ENCODE measurements at places on chromosomes 12 and 14. TPM values are rescaled to one million over a fixed set of nuclear protein-coding genes. Genes with fewer than 3 reads are reported as not detected.
A peak's percentile ranks its signal among the peaks of the same experiment; 100 is the strongest.

PLEKHD1 gene
- total RNA-seq: 0.14 TPM

DNA sequence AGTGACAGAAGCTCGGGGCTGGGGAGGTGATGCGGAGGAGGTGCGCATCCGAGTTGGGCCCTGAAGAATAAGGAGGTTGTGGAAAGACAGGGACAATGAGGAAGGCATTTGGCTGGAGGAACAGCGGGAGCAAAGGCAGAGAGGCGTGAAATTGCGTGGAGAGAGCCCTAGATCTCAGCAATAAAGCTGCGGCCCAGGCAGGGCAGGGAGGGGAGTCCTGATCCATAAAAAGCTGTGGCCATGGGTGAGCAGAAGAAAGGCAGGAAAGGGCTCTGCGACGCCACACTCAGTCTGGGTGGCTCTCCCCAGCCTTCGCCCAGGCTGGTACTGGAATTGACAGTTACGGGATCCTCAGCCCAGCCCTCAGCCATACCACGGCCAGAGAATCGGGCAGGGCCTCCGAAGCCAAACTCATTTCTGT is 2.2 kb downstream of the FIGNL2 start:
- no peak for DNase-seq

DNA sequence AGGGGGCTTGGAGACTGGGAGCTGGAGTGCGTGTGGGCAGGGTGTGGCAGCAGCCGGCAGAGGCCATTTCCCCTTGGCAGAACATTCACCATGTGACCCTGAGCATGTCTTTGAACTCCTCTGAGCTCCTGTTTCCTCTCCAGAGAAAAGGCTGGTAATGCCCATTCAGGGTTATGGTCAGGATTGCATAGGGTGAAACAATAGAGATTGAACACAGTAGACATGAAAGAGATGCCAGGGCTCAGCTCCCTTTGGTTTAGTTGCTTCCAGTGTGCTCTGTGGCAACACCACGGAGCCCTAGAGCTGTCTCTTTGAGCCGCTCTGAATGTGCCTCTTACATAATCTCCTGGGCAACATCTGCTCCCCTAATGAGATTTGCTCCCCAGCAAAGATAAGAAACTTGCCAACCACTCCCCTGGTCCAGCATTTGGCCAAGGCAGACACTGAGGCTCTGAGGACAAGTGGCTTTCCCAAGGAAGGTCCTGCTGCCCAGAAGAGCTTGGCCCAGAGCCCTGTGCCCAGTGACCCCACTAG is 4.6 kb downstream of the IFI27 start:
- DNase-seq: no peak

DNA sequence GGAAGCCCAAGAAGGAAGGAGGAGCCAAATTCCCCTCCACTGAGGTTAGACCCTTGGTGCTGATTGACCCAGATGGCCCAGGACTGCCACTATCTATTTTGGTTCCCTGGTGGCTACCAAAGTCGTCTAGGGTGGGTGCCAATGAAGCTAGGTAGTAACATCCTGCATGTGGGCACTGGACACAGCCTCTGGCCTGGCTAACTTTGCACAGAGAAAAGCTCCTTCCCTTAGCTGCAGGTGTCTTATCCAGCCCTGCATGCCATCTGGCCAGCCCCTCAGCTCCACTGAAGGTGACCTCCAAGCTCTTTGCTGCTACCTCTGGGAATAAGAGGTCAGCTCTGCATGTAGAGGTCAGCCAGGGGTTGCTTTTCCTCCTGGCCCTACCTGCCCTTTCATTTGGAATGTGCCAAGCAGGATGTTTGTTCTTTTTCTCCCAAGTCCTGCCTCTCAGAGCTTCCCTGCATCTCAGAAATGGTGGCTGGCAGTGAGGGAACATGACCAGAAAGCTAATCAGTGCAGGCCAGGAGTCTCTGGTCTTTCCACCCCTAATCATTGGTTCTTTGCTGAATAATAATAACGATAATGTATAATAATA is 34.0 kb downstream of the JDP2 start:
- no peak for DNase-seq

PELI2 gene
- 16.2 TPM for total RNA-seq

- DNase-seq: no peak
These were observed 12.9 kb downstream of the C14orf93 start for GRCh38 chr14:22996768-22997654.

GRCh38 chr14:65169351-65169750 is 67.0 kb upstream of the MAX start:
- no peak for DNase-seq

DNA sequence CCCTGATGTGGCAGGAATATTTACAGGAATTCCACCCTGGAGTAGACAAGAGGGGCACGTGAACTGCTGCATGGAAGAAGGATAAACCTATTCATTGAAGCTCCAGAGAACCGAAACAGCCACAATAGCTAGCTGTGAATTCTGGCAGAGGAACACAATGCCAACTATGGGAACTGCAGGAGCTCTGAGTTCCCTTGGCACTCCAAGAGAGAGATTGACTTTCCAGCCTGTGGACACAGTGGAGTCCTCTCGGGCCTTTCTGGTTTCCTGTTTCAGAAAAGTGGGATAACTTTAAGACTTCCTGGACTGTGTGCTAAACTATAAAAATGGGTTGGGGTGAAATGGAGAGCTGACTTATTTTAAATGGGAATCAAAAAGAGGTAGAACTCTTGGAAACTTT is 11.9 kb downstream of the CACNA2D4 start:
- no peak for DNase-seq

- no peak for DNase-seq
These were observed 5.6 kb upstream of the FAM234B start for GRCh38 chr12:13038491-13039161.

PCED1B gene
- total RNA-seq: 0.47 TPM

DNA sequence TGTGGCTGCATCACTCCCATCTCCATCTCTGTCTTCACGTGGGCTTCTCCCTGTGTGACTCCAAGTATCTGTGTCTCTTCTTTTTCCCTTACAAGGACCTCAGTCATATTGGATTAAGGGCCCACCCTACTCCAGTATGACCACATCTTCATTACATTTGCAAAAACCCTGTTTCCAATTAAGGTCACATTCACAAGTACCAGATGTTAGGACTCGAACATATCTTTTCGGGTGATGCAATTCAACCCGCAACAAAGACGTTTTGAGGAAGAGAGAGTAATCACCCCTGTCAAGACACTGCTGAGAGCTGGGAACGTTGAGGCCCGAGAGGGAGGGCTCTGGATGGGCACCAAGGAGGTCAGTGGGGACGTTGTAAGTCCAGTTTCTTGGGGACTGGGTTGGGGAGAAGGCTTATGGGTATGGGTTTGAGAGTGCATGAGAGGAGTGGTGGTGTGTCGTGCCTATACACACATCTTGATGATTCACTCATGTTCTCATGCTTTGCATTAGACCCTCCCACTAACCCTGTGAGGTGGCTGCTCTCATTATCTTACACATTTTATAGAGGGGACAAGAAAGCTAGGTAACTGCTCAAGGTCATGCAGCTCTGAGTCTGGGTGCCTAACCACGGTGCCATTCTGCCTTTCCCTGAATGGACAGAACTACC is 12.1 kb upstream of the IFI27 start:
- DNase-seq: no peak

GAPDH gene
- 3,984 TPM for total RNA-seq

ADAMTS20 gene
- 2.0 TPM for total RNA-seq

TSPAN8 gene
- not detected for total RNA-seq

DNA sequence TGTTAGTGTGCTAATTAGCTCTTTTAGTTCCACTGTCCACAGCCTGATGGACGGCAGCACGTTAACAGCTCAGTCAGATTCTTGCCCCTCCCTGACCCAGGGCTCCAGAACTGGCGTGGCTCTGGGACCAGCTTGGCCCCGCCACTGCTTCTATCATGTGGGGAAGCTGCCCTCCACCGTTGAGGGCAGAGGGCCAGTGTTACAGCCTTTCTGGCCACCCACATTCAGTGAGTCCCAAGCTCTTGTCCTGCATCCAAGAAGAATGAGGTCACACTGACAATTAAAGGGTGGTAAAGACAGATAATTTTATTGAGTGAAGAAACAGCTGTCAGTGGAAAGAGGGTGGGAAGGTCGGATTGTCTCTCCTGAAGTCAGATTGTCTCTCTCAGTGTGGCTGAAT is 36.9 kb downstream of the BCL2L14 start:
- no peak for DNase-seq

DNA sequence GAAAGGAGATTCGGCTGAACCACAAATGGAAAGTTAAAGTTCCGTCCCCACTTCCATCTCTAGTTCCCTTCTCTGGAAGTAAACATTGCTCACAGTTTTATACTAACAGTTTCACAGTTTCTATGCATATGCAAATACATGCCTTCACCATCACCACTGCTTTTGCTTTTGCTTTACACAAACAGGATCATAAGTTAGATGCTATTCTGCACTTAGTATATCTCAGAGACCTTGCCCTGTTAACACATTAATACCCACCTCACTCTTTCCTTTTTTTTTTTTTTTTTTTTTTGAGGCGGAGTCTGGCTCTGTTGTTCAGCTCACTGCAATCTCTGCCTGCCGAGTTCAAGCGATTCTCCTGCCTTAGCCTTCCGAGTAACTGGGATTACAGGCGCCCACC is 890 bp downstream of the TEP1 start:
- no peak for DNase-seq

GRCh38 chr14:102403028-102403427 is 40.3 kb downstream of the TECPR2 start:
- DNase-seq: no peak

CLEC2A gene
- not detected for total RNA-seq

DNA sequence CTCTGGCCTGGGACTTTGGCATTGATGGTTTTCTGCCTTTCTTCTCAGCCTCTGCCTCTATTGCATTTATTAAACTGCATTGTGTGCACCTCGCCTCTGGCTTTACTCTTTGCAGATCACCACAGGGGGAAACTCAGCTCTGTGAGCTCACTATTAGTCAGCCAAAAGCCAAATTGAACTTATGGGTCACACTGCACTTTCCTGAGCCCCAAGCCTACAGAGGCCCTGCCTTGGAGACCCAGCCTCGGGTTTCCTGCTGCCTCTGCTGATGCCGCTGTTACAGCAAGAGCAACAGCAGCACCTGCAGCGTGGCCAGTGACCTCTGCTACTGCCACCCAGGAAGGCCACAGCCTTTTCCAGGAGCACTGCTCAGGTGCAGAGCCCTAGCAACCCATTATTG is 122.5 kb downstream of the DAD1 start:
- no peak for DNase-seq

DNA sequence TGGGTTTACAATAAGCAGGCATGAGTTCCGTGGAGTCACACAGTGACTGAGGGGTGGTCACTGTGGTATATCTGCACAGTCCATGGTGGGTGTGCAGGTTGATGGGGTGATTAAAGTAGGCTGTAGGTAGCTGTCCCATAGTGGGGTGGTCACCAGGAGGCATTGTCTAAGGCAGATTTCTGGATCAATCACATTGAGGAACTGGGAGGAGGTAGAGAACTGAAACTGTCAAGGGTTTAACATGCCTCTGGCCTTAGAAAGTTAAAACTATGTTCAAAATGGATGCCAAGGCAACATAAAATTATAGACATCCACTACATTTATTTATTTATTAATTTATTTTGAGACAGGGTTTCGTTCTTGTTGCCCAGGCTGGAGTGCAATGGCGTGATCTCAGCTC is 8.3 kb downstream of the ADCK1 start:
- no peak for DNase-seq

GRCh38 chr12:2383325-2384028 is 330.7 kb downstream of the CACNA1C start:
- DNase-seq: no peak

DNA sequence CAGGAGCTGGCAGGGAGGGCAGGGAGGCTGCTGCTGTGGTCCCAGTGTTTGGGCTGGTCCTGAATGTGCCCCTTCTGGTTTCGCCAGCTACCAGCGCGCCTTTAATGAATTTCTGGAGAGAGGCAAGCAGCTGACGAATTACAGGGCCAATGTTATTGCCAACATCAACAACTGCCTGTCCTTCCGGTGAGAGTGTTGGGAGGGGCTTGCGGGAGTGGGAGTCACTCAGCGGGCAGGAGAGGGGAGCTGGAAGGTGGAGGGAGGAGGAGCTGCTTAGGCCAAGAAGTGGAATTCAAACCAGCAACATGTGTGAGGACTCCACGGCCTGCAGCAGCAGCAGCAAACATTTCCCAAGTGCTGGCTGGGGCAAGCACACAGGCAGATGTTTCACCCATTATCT is 7.7 kb downstream of the TNFAIP2 start:
- DNase-seq: no peak

- no peak for DNase-seq
These were observed 158.4 kb upstream of the RASSF8 start for GRCh38 chr12:25800101-25800500.

DNA sequence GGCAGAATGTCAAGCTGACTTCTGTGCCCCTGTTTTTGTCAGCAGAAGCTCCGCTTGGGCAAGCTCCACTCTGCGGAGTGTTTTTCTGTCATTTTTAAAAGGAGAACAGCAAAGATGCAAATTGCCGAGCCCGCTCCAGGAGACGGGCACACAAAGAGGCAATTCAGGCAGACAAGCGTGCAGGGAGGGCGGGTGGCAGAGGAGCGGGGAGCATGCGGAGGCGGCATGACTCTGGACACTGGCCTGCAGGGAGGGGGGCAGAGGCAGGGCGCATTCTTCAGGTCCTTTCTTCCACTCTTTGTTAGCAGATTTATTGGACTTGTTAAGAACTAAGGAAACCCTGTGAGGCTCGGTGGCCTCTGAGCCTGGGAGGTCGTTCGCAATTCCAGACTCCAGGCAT is 187.3 kb upstream of the RMST start:
- peak; percentile 72 for DNase-seq

DNA sequence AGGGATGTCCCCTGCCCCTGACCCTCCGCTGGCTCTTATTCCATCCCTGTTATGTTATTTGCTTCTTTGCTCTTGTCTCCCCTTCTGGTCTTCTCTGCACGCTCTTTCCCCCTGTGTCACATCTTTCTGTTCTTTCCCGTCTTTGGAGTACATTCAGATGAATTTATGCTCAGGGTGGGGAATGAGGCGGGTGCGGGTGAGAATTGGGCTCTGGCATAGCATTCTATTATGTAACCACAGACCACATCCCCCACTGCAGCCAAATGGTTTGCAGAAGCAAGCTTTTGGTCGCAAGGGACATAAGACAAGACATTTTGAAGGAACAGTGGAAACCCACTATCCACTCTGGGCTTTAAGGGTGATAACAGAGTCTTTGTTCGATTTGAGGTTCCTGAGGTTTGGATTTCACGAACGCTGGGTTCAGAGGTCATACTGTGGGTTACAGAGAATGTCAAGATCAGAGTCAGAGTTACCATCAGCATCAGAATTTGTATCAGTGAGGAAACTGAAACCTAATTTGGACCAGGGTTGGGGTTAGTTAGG is 3.8 kb downstream of the ENDOU start:
- no peak for DNase-seq

DNA sequence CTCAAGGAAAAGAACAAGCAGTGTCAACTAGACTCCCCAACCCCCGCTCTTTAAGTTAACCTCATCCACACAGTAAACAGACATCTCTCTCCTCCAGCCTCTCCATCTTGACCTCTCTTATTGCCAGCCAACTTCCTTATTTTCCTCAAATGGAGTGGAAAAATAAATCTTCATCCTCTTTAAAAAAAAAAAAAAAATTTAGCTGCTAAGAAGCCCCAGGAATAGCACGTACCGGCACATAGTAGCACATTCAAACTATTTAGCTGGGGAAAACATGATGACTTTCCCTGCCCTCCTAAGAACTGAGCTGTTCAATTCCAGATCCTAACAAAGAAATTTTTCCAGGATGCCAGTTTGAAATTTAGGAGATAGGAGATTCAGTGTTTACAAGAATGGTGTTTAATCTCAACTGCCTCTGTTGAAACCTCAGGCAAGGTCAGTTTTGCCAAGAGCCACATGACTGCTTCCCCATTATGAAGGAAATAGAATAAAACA is 90.8 kb downstream of the EPS8 start:
- DNase-seq: no peak

INSM2 gene
- 0.09 TPM for total RNA-seq

GRCh38 chr14:105139212-105139825 is 29.3 kb downstream of the JAG2 start:
- DNase-seq: no peak

KRT8 gene
- total RNA-seq: 8.3 TPM

FAIM2 gene
- total RNA-seq: 0.73 TPM

All from neural crest cell (in vitro differentiated cells).